Lung (tissue), 17 donors: ENCODE measurements at places on chromosomes 3 and 15.

DNA sequence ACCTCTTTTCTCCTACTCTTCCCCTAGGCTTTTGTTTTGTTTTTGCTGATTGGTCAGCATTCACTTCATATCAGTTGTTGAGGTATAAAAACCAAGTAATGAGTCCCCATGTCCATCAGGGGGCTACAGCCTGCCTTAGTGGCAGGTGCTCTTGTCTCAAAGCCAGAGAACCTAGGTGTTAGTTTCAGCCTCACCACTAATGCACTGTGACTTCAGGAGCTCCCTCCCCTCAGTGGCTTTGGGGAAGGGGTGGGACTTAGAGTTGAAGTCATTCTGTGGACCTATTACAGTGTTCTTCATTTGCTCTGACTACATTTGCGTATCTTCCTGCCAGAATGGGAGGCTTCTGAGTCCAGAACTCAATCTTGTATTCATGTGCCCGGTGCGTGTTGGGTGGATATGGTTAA, 41.6 kb downstream of the NR2C2 start:
- no peak for DNase-seq

GRCh38 chr15:52673734-52674133, 5.5 kb downstream of the ATOSA start:
- DNase-seq = no peak

GRCh38 chr3:111858642-111859041, 423 bp upstream of the PHLDB2 start:
- no peak for DNase-seq

DNA sequence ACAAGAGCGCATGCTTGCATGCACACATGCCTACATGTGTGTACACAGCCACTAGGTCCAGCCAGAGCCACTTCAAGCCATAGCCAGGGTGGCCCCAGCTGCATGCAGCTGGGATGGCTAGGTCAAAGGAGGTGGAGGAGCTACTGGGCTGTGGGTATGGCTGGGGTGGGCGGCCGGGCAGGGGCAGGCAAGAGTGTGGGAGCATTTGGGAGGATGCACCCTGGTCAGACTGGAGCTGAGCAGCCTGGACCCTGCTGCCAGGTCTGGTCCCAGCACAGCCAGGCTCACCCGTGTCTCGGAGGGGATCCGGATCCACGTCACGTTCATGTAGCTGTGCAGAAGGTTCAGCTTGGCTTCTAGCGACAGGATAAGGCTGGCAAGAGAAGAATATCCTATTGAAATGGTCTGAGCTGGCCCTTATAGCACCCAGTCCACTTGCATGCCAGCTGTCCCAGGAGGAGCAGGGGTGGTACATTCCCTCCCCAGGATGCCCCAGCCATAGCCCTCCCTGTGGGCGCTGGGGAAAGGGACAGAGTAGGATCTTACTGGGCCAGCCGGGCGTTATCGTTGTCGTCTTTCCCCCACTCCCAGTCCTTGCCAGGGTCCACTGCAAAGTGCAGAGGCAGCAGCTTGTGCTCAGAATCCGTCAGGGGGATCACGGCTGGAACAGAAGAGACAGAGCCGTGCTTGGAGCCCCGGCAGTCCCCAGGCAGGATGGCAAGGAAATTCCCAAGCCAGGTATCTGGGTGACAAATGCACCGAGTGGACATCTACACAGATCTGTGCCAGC, 160.5 kb downstream of the KLF13 start:
- DNase-seq = no peak
